Activated naive CD4-positive, alpha-beta T cell (primary cell): ENCODE measurements at places on chromosomes 7 and 10.

- DNase-seq, result no peak
Observed at GRCh38 chr7:55211726-55212125, 153.4 kb upstream of the LANCL2 start.

DNA sequence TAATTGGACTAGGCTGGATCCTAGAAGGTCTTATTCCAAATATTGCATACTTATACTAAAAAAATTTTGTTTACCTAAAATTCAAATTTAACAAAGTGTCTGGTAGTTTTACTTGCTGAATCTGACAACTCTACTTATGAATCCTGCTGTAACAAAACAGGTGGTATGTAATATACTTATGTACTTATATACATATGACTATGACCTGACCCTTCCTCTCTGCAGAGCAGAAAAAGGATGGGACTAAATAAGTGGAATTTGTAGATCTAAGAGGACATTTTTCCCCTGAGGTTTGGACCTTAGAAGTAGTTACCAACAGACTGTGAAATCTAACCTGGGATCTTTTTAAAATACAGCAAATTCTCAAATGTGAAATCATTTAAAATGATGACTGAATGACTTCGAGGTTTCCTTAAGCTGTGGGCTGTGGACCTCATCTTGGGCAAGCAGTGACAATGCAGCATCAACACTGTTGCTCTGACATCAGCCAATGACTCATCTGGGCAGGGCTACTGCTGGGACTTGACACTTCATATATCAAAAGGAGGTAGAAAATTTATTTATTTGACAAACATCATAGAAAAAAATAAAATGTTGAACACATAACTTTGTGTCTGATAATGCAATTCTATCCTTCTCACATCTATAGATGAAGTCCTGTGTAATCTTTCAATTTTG lies 73.6 kb downstream of the RELN start:
- no peak for DNase-seq

- peak; percentile 33 for DNase-seq
Observed at GRCh38 chr7:7181519-7182155, 707 bp upstream of the C1GALT1 start.

- no peak for DNase-seq
Observed at GRCh38 chr7:154965014-154965413, 37.9 kb downstream of the PAXIP1 start.

- DNase-seq, result no peak
Observed at GRCh38 chr7:73646785-73647724, 20.6 kb upstream of the VPS37D start.

GRCh38 chr7:54904130-54904529 lies 114.7 kb upstream of the EGFR start:
- no peak for DNase-seq

DNA sequence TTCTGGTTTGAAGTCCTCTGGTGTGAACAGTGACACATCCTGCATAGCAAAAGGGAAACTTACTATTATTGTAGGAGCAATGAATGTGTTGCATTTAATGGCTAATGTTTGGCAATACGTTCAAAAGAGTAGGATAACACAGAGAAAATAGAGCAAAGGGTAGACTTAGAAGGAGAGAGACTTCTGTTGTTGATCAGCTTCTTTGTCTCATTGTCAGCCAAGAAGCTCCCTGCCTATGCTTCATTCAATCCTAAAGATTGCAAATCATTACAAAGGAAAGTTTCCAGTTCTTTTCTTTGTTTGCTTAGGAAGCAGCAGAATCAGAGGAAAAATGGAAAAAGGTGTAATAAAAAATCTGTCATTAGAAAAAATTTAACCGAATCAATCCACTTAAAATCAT lies 7.9 kb upstream of the TSPAN13 start:
- no peak for DNase-seq

DNA sequence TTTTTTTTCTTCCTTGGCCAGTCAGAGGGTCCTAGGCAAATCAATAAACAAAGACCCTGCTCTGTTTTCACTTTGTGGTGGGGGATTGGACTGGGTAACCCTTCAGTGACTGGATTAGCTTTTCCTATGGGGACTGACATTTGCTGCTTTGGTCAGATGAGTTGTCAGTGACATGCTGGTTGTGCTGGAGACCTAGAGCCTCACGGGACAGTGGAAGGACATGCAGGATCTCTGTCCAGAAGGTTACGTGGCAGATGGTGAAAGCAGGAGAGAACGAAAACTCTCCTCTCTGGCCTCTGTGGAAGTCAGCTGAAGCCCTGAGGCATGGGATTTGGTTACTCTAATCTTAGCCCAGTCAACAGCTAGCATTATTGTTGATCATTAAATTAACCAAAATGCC lies 90.0 kb upstream of the BMPER start:
- no peak for DNase-seq

- DNase-seq, result no peak
Observed at GRCh38 chr10:131695496-131696165, 205.2 kb upstream of the PPP2R2D start.

DNA sequence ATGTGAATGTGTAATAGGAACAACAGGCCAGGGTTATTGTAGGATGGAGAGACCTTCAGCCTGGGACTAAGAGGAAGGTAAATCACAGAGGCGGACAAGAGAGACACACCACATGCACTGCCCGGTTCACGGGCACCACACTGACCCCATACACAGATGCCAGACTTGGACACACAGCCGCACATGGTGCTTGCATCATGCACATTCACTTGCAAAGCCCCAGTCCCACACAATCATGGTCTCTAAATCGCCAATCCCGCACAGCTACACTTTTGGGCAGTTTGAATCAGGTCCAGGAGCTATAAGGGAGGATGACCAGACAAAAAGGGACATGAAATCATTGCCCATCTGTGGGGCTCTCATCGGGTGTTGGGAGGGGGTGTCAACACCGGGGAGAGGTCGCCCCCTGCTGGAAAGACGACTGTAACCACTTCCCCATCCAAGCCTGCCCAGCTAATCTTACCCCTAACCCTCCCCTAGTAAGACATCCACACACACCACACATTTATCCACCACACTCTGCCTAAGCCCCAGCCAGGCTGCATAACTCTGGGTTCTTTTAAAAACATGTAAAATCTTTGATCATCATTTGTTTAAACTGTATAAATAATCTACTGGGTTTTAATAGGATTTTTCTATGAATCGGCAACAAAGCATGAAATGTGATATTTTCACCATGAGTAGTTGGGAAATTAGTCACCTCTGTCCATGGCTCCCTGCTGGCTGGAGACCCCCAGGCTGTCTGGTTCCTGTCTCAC lies 40.5 kb upstream of the SLF2 start:
- peak; percentile 18 for DNase-seq

GRCh38 chr10:42490368-42490767 lies 148.0 kb downstream of the ZNF33B start:
- DNase-seq, result no peak

DNA sequence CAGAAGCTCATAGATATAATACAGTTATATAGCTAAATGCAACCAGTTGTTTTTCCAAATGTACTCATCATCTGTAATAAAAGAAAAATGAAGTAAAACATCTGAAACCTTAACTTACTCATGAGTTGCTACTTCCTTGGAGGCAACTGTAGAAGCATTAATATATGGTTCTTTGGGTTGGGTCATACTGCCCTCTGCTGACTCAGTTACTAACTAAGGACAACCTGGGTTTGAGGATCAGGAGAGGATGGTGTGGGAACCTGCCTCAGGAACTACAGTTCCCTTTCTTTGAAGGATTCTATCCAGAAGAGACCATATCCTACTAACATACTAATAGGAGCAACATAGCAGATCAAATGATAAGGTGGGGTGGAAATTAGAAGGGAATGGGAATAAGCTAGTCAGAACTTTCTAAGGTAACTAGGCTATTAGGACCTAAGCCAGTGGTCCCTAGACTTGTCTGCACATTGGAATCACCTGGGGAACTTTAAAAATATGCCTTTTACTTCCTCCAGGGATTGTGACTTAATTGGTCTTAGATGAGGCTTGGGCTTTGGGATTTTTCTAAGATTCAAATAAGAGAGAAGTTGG lies 20.7 kb downstream of the COX15 start:
- DNase-seq, result no peak

DNA sequence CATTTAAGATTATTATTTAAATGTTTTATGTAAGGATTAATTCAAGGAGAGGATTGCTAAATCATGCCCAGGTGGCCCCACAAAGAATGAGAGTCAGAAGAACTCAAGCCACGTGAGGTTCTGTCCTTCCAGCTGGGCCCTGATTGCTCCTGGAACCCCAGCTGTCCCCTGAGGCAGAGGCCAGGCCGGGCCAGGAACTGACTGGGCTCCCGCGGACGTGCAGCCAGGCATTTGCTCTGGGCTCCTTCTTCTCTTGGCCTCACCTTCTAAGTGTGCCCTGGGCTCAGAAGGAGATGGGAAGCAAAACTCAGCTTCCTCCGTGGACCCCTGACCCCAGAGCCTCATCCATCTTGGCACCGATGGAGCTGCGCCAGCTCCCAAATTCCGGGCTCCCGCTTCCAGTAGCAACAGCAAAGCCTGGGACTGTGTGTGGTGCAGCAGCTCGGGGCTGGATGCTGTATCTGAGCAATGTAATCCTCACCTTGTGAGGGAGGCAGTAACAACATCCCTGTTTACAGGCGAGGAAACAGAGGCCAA lies 250.6 kb upstream of the PPP2R2D start:
- no peak for DNase-seq

GRCh38 chr7:463362-463781 lies 56.3 kb downstream of the PDGFA start:
- no peak for DNase-seq

DNA sequence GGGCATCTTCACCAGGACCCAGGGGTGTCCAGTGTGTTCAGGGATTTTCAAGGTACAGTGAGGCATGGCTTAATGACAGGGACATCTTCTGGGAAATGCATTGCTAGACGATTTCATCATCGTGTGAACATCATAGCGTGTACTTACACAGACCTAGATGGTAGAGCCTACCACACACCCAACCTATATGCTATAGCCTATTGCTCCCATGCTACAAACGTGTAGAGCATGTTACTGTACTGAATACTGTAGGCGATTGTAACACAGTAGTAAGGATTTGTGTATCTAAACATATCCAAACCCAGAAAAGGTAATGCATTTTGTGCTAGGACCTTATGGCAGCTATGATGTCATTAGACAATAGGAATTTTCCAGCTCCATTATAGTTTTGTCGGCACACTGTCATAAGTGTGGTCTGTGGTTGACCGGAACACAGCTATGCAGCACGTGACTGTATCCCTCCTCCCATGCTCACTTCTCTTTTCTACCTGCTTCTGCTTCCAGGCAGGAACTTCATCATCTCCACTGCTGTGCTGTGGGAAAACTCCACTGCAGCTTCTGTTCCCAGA lies 416.2 kb upstream of the NFE2L3 start:
- no peak for DNase-seq

GRCh38 chr10:32952094-32952493 lies 5.9 kb downstream of the ITGB1 start:
- DNase-seq, result no peak

DNA sequence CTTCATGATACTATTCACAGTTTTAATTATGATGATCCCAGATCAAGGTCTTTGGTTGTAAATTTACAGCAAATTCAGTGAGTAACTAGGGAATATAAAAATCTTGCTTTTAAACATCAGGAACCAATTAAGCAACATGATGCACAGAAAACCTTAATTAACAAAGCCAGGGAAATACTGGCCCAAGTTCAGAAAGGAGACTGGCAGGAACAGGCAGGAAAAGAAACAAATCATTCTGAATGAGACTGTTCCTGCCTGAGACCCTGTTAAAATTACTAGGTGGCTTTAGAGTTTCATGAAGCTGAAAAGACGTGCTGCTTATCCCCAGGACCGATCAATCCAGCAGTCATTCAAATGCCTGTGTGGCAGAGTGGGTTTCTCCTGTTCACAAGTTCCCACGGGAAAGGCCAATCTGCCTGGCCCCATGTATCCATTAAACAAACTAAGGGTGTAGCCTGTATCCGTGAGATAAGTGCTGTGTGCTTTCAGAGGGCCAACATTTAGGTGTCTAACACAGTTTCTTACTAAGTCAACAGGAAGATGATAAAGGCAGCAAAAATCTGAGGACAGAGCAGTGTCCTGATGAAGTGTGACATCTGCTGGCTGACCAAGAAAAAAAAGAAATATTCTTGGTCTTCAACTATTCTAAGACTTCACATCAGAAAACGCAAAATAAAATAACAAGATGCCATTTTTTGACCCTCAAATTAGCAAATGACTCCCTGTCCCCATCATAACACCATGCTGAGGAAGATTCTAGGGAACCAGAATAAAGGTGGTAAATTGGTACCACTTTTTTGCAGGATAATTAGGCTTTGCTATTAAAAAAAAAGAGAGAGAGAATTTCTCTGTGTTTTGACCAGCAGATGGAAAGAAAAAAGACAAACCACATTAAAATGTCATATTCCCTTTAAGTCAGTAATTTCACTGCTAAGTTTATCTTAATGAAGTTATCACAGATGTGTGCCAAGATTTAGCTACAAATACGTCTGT lies 34.2 kb downstream of the PUS7 start:
- no peak for DNase-seq

GRCh38 chr7:128963327-128963757 lies 25.6 kb downstream of the IRF5 start:
- no peak for DNase-seq

GRCh38 chr7:129225931-129226572 lies 1.2 kb downstream of the AHCYL2 start:
- no peak for DNase-seq

DNA sequence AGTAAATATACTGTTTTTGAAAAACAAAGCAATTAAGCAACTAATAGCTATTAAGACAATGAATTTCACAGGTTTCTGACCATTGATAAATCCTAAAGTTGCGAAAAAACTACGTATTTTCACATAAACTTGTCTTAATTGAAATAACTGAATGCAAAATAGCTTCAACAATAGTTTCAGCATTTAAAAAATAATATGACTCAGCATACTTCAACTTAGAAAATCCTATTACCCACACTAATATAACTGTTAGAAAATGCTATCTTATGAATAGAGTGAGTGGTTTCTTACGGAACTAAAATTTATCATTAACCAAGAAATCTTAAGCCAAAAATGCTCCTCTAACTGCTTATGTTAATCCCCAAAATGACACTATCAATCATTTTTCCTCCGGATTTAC lies 183.9 kb downstream of the AVL9 start:
- no peak for DNase-seq

DNA sequence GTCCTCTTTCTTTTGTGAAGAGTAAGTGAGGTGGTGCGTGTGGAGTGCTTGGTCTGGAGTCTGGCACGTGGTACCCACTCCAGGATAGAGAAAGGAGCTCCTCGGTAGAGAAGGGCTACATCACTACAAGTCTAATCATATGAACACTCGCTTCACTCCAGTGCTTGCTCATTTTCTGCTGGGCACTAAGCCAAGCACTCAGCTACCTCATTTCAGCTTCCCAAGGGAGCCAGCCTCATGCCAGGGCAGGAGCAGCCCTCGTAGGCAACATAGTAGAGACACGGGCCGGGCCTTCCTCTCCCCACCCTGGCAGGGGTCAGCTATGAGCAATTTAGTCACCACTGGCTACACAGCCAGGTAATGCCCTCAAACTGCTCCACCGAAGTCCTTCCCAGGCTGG lies 11.4 kb upstream of the HSPA12A start:
- DNase-seq, result no peak

GRCh38 chr7:111067251-111067650 lies 23.7 kb upstream of the LRRN3 start:
- no peak for DNase-seq

GRCh38 chr7:2031451-2031845 lies 201.3 kb downstream of the MAD1L1 start:
- DNase-seq, result no peak
